Motor neuron (in vitro differentiated cells): ENCODE measurements at places on chromosomes 12 and 14.

- ATAC-seq, result no peak
Measured at GRCh38 chr12:65184176-65184857, 14.9 kb downstream of the LEMD3 start.

- ATAC-seq, result peak; percentile 3
Measured at GRCh38 chr12:6199531-6200255, 507 bp upstream of the CD9 start.

DNA sequence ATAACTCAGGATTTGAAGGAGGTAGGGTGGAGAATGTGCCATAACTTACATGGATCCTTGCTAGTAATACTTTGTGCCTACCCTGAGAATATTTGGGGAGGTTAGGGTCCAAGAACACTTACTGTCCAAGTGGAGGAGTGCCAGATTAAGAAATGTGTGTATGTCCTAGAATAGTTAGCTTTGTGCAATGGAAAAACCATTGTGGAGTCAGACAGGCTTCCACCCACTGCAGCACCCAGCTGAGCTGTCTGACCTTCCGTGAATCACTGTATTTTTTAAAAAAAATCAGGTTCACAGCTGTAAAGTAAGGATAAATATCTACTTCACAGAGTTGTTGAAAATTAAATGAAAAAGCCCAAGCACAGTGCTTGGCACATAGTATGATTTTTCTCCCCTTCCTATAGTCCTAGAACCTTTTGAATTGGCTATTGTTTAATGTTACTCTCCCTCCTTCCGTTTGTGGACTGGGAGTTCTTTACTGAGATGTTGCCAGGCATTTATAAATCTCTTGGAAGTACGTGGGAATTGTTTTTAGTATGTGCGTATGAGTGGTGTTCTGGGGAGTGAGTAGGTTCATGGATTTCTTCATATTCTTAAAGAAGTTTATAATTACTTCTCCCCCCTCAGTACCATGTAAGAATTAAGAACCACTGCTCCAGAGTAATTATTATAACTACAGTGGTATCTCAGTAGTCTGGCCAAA, 9.2 kb downstream of the RAB21 start:
- ATAC-seq, result no peak

DNA sequence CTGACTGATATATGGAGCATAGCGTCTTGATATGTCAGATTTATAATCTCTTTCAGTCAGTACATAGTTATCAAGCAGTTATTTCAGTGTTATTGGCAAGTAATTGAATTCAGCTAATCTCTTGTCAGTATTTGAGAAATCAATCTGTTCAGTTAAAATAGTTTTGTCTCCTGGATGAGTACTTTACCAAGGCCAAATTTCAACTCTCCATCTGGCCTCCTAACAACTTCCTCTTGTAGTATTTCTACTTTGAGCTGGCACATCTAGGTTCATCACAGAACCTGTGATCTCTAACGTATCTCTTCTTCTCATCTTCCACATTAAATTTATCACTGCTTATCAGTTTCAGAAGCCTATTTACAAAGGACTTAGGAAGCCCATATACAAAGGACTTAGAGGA, 690.5 kb downstream of the C12orf50 start:
- no peak for ATAC-seq

- ATAC-seq, result no peak
Measured at GRCh38 chr12:48002414-48002730, 1.9 kb downstream of the COL2A1 start.

DNA sequence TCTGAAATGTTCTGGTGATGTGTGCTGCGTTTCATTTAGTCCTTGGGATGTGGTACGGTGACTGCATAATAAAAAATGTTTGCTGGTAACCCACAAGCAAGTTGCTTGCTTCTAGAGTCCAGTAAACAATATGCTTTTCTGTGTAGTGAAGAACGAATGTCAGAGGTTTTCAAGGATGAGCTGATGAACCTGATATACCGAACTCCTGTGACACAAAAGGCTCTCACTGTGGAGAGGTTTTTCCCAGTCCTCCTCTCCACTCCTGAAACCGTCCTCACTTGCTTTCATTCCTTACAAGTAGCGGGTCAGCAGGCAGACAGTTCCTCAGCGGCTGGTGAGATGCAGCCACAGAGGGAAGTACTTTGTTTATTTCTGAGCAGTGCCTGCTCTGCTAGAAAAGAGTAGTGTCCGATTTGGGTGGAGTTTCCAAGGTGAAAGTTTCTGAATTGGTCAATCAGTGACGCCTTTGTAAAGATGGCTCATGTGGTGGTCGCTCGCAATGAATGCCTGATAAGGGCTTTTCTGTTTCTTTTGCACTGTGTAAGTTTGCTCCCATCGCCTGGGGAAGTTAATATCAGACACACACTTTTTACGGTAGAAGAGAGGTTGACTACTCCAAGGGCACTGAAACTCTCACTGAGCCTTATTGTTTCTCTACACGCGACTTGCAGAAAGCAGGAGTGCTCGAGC, 3.0 kb downstream of the ETV6 start:
- no peak for ATAC-seq

DNA sequence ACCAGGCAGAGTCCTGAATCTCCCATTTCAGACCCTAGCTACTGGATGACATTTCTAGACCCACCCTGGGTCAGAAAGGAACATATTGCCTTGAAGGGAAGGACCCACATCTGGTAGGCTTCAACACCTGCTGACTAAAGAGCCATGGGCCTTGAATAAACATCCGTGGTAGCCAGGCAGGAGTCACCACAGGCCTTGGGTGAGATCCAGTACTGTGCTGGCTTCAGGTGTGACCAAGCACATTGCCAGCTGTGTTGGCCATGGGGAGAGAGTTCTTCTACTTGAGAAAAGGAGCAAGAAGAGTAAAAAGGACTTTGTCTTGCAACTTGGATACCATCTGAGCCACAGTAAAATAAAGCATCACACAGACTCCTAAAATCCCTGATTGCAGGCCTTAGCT, 332.6 kb downstream of the SLC16A7 start:
- no peak for ATAC-seq

DNA sequence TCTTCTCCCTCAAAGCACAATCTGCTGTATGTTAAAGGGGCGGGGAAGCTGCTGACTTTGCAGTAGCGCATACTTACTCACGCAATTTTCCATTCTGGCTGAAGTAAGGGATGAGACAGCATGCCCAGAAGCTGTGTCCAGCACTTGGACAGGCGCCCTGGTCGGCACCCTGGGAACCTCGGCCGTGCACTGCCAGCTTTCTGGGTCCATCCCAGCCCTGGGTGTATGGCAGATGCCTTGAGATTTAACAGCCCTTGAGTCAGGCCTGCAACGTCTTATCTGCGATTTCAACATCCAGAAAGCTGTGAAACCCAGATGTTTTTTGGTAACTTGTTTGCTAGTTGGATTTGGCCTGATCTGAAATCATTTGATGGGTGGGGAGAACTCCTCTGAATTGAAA, 16.1 kb downstream of the EML1 start:
- ATAC-seq, result peak; percentile 14

- ATAC-seq, result no peak
Measured at GRCh38 chr14:51774209-51774608, 86.2 kb upstream of the GNG2 start.

- ATAC-seq, result no peak
Measured at GRCh38 chr14:59177262-59177661, 11.2 kb upstream of the DAAM1 start.

DNA sequence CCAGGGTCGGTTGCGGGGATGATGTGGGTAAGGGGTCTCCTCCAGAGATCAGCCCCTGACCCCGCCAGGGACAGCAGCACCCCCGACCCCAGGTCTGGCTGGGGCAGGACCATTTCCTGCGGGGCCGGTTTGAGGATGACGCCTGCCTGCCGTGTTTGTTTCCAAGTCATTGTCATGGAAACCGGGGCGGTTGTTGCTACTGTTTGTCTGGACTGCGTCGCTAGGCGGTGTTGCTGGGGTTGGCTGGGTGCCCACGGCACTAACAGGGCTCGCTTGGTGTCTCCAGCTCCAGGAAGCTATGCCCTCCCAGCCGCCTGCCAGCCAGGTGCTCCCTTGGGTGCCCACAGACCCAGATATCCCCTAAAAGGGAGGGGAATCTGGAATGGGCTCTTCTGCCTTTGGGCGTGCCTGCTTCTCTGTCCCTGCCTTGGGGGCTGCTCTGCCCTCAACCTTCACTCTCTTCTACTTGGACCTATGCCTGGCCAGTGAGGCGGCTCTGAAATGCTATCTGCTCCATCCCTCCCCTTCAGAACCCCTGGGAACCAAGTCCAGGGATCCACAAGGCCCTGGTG, 4.7 kb upstream of the CRIP1 start:
- peak; percentile 56 for ATAC-seq

DNA sequence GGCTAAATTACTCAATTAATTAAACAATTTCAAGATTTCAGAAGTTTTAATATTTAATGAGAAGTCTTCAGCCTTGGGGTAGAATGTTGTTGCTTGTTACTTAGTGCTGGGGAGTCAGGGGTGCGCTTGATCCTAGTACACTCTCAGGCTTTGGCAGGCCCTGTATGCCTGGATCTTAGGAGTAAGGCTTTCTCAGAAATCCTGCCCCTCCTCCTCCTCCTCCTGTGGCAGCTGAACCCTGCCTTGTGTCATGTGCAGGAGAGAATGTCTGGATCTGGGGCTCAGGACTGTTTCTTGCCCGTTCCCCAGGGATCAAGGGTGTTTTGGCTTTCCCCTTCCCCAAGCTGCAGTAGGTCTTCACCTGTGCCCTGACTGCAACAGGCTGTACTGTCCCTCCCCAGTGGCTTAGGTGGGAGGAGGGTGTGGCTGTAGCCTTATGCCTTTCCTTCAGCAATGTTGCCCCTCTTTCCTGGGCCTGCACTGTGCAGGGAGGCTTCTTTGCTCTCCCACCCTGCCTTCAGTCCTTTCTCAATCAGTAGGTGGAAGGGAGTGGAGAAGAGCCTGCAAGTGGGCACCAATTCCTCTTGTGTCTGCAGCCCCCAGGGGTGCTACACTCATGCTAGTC, 108.2 kb downstream of the SLC38A6 start:
- ATAC-seq, result no peak
